Activated T-helper 17 cell treated with anti-CD3 and anti-CD28 coated beads, Interleukin-2, amount 50 U/mL, for 72 hours (primary cell): ENCODE measurements at places on chromosomes 4 and X. TPM values are rescaled to one million over a fixed set of nuclear protein-coding genes. Genes with fewer than 3 reads are reported as not detected.

DNA sequence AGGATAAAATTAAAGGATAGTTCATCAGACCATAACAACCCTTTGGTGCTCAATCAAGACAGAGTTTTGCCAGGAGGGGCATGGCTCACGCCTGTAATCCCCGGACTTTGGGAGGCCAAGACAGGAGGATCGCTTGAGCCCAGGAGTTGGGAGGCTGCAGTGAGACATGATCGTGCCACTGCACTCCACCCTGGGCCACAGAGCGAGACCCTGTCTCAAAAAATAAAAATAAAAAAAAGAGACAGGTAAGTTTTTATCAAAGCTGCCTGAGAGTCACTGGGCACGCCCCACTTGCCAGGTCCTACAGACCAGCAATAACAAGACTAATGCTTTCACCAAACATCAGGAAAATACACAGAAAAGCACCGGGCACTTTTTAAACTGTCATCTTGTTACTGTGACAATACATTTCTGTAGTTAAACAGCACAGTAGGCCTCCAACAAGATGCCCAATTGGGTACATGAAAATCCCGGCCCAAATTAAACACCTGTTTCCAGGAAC lies 765 bp downstream of the CFAP97 start:
- peak; percentile 29 for ATAC-seq

GRCh38 chrX:153917869-153918268 lies 8.2 kb downstream of the ARHGAP4 start:
- no peak for ATAC-seq

GRCh38 chr4:6974138-6974848 lies 64.7 kb downstream of the TBC1D14 start:
- ATAC-seq, result peak; percentile 86

DNA sequence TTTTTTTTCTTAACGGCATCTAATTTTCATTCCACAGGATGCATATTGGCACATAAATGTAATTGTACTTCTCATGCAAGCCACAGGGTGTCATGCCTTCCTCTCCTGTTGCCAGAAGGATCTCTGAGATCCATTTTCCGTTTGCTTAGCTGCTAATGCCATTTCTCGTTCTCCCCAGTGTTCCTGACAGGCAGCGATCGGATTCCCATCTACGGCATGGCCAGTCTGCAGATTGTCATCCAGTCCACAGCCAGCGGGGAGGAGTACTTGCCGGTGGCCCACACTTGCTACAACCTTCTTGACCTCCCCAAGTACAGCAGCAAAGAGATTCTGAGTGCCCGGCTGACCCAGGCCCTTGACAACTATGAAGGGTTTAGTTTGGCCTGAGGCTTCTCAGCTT lies 8.9 kb upstream of the NAP1L5 start:
- ATAC-seq, result no peak

DNA sequence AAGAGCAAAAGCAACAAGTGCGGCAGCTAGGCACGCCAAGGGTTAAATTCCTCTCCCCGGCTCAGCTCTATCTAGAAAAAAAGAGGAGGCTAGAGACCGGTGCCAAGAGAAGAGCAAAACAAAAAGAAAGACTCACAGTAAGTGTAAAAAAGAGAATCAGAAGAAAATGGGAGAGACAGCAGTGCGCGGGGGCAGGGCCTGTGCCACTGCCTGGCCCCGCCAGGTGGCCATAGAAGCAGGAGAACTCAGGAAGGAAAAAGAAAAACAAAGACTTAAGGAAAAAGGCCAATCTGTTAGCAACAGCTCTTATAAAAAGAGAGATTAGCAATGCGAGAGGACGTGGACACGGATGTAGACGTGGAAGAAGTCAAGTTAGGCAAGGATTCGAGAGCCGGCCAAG lies 3.2 kb downstream of the ACOX3 start:
- ATAC-seq, result no peak

DNA sequence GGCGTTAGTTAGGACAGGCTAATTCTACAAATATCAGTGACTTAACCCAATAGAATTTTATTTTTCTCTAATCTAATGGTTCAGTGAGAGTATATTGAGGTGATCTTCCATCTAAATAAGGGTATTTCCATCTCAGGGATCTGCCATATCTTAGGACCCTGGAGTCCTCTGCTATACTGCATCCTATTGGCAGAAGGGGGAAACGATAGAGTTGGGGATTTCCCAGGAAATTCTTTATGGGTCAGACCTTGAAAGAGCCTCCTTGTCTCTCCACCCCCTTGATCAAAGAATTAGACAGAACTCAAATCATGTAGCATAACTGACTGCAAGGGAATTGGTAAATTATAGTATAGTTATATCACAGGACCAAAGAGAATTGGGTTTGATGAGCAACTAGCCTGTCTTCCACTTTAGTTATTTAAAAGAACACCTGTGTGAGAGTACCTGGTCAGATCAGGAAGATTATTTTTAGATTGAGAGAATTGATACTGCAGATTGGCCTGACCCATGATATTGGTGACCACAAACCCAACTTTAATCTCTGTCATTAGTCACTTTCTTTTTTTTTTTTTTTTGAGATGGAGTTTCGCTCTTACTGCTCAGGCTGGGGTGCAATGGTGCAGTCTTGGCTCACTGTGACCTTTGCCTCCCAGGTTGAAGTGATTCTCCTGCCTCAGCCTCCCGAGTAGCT lies 25.6 kb downstream of the SMARCA5 start:
- peak; percentile 80 for ATAC-seq

GRCh38 chrX:8627796-8628195 lies 104.1 kb downstream of the ANOS1 start:
- no peak for ATAC-seq

- no peak for ATAC-seq
Observed at GRCh38 chr4:151429957-151430570, 21.1 kb downstream of the FHIP1A start.

DNA sequence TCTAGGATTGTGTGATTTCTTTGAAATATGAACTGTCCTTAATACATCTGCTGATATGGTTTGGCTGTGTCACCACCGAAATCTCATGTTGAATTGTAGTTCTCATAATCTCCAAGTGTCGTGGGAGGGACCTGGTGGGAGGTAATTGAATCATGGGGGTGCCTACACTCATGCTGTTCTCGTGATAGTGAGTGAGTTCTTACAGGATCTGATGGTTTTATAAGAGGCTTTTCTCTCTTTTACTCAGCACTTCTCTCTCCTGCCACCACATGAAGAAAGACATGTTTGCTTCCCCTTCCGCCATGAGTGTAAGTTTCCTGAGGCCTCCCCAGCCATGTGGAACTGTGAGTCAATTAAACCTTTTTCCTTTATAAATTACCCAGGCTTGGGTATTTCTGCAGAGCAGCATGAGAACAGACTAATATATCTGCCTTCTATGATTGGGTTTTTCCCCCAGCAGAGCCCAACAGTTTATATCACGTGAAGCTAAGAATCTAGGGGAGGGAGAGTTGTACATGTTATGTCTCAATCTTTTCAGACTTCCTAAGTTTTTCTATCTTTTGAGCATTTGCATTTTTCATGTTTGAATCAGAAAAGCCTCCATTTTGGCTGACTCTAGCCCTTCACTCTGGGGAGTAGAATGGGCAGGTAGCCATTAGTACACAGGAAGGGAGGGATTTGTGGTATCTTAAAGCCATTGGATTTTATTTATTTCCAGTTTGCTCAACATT lies 58.9 kb downstream of the PLAC1 start:
- ATAC-seq, result peak; percentile 88

DNA sequence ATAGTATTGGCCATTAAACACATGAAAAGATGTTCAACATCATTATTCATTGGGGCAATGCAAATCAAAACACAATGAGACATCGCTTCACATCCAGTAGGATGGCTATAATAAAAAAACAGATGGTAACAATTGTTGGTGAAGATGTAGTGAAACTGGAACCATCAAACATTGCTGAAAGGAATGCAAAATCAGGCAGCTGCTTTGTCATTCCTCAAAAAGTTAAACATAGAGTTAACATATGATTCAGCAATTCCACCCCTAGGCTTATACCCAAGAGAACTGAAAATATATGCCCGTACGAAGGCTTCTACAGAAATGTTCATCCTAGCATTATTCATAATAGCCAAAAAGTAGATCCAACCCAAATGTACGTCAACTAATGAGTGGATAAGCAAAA lies 144.0 kb upstream of the NAP1L5 start:
- no peak for ATAC-seq

GRCh38 chrX:111352424-111352823 lies 59.6 kb downstream of the DCX start:
- no peak for ATAC-seq

- ATAC-seq, result no peak
Observed at GRCh38 chr4:112951362-112952312, 97.8 kb upstream of the ANK2 start.

GRCh38 chr4:128288689-128289106 lies 1.1 kb upstream of the PGRMC2 start:
- ATAC-seq, result no peak

GRCh38 chrX:16868920-16869319 lies 1.2 kb downstream of the RBBP7 start:
- peak; percentile 61 for ATAC-seq

GRCh38 chr4:12139296-12139695 lies 710.6 kb upstream of the HS3ST1 start:
- ATAC-seq, result no peak

DNA sequence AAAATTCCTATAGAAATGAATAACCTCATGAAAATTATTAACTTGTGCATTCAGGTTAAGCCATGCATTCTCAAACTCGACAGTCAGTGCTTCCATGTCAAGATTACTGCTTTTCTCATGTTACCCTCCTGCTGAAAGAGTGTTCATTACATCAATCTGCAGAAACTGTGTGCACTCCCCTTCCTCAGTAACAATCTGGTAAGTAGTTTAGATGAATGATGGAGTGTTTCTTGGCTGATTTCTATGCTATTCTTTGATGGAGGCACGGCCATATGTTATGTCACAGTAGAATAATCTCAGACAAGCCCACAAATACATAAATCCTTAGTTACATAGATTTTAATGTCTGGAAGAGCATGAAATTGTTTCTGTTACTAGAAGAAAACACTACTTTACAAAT lies 193.3 kb upstream of the FAM47A start:
- ATAC-seq, result no peak

DNA sequence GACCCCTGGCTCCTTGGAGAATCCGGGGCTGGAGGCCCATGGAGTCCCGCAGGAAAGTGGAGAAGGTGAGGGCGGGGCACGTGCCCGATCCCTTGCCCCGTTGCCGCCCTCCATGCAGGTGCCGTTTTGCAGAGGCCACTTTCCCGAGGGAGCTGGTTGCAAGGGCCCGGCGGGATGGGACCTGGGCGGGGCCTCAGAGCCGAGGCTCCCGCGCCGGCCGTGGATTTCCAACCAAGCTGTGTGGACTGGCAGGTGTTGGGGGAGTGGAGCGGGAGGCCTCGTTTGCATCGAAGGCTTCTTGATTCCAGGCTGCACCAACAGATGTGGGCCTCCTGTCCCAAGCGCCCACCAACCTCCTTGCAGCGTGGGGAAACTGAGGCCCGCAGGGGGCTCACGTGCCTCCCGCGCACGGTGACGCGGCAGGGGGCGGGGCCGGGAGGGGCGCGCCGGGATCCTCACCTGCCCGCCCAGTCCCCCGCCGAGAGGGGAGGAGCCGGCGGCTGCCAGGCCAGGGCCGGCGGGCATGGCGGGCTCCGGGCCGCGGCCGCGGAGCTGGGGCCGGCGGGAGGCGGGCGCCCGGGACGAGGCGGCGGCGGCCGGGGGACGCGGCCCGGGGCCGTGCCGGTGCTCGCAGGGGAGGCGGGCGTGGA lies 24.9 kb downstream of the SH3BP2 start:
- ATAC-seq, result peak; percentile 58

DNA sequence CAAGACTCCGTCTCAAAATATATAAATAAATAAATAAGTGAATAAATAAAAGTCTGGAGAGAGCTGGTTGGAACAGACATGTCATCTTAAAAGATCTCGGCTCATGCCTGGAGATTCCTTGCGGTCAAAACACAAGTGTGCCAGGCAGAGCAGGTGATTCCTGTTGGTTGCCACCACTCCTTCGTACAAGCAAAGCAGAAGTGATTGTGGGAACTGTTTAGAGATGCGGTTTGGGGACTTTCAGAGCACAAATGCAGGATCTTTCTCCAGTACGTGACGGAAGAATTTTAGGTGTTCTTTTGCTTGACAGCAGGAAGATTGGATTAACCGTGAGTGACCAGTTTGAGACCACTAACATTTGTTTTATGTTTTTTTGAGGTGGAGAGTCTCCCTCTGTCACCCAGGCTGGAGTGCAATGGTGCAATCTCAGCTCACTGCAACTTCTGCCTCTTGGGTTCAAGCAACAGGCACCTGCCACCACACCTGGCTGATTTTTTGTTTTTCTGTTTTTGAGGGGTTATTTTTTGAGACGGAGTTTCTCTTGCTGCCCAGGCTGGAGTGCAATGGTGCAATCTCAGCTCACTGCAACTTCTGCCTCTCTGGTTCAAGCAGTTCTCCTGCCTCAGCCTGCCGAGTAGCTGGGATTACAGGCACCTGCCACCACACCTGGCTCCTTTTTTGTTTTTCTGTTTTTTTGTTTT lies 2.8 kb upstream of the CRLF2 start:
- ATAC-seq, result no peak

Gene MOB1B
- total RNA-seq, result 16.6 TPM

Gene CISD2
- 35.6 TPM for total RNA-seq

Gene SPANXD
- total RNA-seq, result not detected

Gene JCHAIN
- total RNA-seq, result not detected

Gene MID2
- total RNA-seq, result 4.2 TPM

Gene SNCA
- 0.85 TPM for total RNA-seq

Gene UTP14A
- 33.3 TPM for total RNA-seq

Gene NPY1R
- not detected for total RNA-seq
